Body of pancreas (tissue), 4 donors: ENCODE measurements at places on chromosomes 11 and 22. TPM values are rescaled to one million over a fixed set of nuclear protein-coding genes. Genes with fewer than 3 reads are reported as not detected.

The SIK3 gene
- 24.1 TPM for total RNA-seq

The KCNK4 gene
- not detected for total RNA-seq

GRCh38 chr22:31828739-31829138 is 74.9 kb downstream of the DEPDC5 start:
- no peak for DNase-seq

GRCh38 chr11:83801799-83802198 is 515.6 kb upstream of the CCDC90B start:
- no peak for DNase-seq

GRCh38 chr11:33970984-33971466 is 79.1 kb upstream of the LMO2 start:
- DNase-seq = peak; percentile 25

GRCh38 chr11:61580271-61580888 is 496 bp downstream of the SYT7 start:
- DNase-seq = peak; percentile 40
